ENCODE measurements at places on chromosomes 6 and 20.

GRCh38 chr20:11882651-11883050, 35.0 kb upstream of the BTBD3 start:
- no peak for DNase-seq

DNA sequence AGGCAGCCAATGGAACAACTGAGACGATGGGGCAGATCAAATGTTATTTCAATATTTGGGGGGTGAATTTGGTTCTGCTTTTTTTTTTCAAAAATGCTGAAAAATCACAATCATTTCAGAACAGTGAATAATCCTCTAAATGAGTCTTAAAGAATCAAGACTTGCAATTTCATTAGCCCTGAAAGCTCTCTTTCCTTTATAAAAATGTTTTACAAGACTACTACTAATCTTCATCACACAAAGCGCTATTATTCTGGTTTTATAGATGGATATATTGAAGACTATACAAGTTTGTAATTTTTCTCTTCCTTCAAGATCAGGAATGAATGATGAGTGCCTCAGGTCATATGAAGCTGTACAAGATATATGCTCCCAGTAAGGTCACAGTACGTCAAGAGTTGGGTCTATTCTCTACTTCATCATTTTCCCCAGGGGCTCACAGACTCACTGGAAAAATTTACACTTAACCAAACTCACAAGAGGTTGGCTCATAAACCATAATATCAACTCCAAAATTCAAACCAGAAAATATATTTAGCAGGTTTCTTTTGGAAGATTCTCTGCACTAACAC, 19.5 kb downstream of the RNF24 start:
- no peak for DNase-seq

- no peak for DNase-seq
These were observed 327.3 kb downstream of the QKI start for GRCh38 chr6:163741743-163742363.

DNA sequence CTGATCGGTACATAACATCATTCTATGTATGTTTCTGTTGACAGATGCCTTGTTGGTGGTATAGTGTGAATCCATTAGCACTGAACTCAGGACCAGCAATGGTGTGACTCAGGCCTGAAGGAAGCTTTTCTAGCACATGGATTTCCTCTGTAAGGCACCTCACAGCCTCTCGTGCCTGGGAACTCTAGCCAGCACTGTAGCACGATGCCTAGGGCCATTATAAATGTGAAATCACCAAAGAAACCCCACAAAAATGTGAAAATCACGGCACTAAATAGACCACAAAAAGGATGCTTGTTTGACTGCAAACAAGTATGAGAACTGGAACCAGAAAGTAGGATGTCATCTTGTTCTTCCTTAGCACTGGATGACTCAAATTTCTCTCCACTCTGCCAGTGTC, 63.7 kb upstream of the NKX2-2 start:
- DNase-seq: no peak

- no peak for DNase-seq
These were observed 2.2 kb downstream of the IFNGR1 start for GRCh38 chr6:137216875-137217553.
